ENCODE measurements at places on chromosomes 2 and 18.

DNA sequence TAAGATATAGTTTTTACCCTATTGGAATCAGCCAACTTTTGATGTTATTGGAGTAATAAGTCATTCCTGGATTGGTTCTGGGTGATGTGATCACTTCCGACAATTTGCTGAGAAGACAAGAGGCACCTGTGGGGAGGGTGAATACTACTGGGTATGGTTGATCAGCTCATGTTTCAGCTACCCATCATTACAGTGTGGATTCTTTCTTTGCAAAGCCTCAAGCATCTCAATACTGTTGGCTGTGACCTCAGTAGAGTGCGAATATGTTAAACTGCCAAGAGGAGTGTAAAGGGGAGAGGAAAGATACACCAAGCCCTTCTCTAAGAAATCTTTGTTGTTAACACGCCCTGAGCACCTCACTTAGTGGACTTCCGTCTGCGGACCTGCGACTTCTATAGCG lies 317.7 kb downstream of the TDRD15 start:
- DNase-seq = no peak

GRCh38 chr2:147543056-147543455 lies 301.8 kb upstream of the ACVR2A start:
- peak; percentile 77 for DNase-seq

- no peak for DNase-seq
These were observed 157.9 kb downstream of the LRRC30 start for GRCh38 chr18:7388741-7389140.

GRCh38 chr2:180955101-180955500 lies 25.3 kb upstream of the UBE2E3 start:
- no peak for DNase-seq

GRCh38 chr2:47221946-47222345 lies 66.8 kb upstream of the STPG4 start:
- DNase-seq = peak; percentile 77

DNA sequence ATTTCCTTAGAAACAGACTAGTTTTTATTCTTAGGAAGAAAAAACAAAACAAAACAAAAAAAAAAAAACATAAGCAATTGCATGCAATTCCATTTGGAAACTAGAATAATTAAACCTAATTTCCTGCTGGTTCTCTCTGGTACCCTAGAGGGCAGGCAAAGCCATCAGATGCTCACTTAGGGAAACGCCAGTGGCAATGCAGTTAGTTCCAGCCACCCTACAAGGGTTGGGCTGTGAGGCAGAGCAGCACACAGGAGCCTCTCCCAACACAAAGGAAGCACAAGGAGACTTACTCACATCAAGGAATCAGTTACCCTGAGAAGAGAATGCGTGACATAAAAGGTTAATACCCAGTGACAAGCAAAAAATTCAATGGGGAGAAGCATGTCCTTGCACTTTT lies 28.8 kb downstream of the CCDC93 start:
- no peak for DNase-seq

DNA sequence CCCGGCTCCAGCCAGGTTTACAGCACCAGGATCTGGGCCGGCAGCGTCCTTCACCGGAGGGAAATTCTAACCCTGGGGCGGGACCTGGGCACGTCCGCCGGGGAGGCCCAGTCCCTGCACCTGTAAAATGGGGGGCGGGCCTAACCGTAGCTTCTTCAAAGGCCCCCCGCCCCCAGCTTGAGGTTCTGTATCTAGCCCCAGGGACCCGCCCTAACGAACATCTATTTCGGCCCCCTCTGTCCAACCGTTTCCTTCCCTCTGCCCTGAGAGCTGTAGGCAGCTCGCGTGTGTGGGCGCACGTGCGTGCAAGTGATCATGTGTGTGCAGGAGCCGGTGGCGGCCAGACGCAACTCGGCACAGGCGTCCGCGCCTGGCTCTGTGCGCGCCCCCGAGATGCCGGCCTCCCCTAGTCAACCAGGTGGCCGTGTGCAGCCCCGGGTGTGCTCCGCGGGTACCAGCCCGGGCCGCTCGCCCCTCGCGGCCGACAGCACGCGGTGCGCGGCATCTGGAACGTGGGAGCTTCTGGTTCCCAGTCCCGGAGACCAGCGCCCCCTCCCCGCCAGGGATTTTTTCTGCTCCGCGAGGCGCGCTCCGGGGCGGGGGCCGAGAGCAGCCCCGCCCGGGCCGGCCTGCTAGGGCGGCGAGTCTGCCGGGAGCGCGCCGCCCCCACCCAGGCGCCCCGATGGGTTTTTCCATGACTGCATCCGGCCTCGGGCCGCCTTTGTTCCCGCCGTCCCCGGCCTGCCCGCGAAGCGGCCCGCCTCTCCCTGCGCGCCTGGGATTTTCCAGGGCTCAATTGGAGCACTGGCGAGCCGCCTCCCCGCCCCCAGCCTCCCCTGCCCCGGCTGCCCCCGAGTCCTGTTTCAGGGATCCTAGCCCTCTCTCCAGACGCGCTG lies 21.2 kb downstream of the TEX44 start:
- peak; percentile 74 for DNase-seq

DNA sequence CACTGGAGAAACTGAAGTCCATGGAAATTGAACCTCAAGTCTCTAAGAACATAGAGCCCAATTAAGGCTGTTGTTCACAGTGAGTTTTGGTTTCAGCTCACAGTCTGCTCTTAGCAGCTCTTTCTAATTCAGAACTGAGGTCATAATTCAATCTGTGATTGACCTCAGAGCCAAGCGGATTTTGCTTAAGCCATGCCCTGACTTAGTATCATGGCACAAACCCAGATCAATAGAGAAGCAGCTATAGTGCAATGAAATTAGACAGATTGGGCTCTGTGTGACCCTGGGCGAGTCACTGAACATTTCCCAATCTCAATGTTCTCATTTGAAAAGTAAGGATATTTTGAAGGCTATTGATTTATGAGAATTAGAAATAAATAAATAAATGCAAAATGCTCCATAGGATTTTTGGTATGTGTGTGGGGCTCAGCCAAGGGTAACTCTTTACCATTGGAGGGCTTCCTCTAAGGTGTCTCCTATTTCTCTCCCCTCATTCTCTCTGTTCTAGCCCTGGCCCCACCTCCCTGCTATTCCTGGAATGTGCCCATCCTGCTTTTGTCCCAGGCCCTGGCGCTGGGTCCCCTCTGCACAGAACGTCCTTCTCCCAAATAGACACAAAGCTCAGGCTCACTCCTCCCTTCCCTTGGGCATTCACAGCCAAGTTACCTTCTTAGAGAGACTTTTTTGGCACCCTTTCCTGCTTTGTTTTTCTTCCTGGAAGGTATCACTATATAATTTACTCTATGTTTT lies 239.6 kb downstream of the LPIN1 start:
- DNase-seq = no peak

- DNase-seq = peak; percentile 26
These were observed 138.1 kb downstream of the WDR7 start for GRCh38 chr18:56789004-56789888.

GRCh38 chr2:88342749-88343148 lies 109.7 kb downstream of the FOXI3 start:
- no peak for DNase-seq

GRCh38 chr2:216533609-216534008 lies 35.0 kb downstream of the RPL37A start:
- DNase-seq = no peak

DNA sequence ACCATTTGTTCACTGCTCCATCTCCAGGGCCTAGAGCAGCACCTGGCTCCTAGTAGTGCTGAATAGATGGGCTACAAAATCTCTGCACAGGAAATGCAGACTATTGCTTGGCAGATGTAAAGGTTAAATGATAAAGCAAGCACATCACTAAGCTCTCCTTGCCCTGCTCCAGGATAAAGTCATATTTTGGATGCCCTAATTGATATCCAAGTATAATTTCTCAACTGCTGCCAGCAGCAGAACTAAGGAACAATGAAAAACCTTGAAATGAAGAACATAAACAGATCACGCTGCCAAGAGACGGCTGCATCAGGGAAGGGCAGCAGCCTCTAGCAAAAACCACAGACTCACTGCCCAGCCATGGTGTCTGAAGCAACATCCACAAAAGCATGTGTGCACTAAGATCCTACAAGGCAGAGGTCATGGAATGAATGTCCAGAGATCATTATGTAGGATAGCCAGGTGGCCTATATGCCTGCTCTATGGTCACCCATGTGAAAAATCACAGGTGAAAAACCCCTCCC lies 134.7 kb downstream of the TMEM163 start:
- DNase-seq = no peak

DNA sequence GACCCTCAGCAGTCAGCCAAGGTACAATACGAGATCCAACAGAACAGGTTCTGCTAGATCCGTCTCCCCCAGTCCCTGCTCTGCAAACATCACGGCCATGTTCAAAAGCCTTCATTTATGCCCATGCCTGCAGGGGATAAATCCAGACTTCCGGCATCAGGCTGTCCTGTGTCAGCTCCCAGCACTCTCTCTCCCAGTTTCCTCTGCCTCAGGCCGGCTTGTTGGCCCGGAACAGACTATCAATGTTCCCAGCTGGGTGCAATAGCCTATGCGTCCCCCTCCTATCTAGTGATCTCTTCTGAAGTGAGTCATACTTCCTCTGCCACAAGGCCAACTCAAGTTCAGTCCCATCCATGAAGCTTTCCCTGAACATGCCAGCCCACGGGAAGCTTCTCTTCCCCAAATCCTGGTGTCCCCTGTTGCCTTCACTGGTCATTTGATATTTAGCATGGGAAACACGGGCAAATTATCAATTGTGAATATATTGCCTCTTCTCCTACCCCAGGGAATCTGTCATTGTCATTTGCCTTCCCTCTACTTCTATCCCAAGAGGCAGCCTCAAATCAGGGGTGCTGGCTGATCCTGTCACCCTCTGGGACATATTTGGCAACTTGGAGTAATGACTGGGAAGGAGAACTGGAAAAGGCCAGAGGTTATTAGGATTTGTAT lies 51.1 kb downstream of the CAPN13 start:
- peak; percentile 30 for DNase-seq

DNA sequence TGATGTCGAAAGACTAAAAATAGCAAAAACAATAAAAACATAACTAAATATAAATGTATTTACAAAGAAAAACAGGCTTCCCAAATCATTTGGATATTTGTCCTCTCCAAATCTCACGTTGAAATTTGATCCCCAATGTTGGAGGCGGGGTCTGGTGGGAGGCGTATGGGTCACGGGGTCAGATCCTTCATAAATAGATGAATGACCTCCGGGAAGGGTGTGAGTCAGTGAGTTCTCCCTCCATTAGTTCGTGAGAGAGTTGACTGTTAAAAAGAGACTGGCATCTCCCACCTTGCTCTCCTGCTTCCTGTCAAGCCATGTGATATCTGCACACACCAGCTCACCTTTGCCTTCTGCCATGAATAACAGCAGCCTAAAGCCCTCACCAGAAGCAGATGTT lies 703.0 kb downstream of the TMEM182 start:
- DNase-seq = no peak

DNA sequence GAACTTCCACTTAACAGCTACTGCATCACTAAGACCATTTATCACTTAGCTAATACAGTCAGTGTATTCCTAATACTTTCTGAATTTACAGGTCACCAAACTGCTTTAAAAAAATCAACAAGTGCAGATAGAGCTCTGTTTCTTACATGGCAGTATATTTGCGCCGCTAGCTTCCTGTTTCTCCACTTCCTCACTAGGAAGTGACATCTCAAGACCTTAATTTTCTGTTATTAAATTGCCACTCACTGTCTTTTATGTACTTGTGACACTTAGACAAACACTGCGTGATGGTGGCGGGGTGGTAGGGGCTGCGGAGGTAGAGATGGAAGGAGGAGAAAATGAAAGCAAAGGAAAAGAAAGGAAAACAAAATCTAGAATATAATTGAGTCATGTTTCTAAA lies 53.7 kb upstream of the CRIM1 start:
- DNase-seq = no peak

DNA sequence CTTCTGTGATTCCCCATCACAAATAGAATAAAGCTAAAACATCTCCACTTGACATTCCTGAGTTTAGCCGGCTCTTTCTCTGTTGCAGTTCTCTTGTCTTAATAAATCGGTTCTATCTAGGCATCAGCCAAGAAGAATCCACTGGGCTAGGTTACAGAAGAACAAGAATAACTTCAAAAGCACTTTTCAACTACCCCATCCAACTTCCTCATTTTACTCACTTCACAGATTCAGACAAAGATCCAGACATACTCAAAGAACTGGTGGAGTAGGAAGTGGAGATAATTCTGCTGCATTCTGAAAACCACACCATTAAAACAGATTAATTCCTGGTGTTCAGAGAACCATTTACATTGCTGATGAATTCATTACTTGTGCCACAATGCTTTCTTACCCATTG lies 9.6 kb upstream of the ALPK2 start:
- DNase-seq = peak; percentile 43

All from fibroblast of upper back skin (primary cell).